ENCODE measurements at places on chromosomes 2 and 18.

DNA sequence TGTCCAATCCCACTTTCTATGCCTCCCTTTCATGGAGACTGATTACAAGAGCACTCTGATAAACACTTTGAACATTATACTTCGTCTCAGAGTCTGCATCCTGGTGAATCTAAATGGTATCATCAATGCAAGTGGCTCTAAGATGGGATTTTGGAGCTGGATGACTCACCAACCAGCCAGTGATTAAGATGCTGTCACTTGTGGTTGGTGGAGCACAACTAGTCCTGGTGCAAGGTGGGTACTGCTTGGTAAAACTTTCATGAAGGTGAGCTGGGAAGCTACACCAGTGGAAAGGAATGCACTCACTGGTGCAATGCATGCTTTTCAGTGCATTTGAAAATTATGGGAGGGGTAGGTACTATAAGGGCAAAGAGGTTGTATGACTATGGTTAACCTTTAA, 137.7 kb upstream of the TRIB2 start:
- DNase-seq, result no peak

DNA sequence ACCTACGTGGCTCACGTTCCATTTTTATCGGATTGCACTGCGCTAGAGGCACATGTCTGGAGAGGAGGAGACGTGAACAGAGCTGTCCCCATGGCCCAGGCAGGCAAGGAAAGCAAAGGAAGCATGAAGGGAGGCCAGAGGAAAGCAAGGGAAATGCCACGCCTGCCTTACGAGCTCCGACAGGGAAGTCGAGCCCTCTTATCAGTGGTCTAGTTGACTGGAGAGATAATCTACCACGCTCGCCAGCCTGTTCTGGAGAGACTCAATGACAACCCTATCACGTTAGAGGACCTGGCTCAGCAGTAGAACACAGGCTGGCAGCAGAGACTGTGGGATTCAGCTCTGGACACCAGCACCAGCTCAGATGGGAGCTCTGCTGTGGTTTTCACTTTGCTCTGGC, 202.6 kb upstream of the ID2 start:
- no peak for DNase-seq

DNA sequence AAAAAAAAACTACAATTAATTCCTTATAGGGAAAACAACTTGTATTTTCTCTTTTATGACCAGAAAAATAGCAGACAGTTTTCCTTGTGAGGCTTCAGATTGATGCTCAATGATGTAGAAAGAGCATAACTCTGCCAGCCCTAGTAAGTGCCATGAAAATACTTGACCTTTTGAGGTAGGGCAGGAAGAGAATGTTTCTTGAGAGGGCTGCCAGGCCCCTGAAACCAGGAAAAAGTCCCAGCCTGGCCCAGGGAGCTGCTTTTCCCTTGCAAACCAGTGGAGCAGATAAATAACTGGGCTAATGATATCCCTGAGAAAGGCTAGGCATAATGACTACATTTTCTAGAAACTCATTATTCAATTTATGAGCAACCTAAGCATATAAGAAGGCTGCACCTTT, 126.8 kb downstream of the SLC8A1 start:
- no peak for DNase-seq

DNA sequence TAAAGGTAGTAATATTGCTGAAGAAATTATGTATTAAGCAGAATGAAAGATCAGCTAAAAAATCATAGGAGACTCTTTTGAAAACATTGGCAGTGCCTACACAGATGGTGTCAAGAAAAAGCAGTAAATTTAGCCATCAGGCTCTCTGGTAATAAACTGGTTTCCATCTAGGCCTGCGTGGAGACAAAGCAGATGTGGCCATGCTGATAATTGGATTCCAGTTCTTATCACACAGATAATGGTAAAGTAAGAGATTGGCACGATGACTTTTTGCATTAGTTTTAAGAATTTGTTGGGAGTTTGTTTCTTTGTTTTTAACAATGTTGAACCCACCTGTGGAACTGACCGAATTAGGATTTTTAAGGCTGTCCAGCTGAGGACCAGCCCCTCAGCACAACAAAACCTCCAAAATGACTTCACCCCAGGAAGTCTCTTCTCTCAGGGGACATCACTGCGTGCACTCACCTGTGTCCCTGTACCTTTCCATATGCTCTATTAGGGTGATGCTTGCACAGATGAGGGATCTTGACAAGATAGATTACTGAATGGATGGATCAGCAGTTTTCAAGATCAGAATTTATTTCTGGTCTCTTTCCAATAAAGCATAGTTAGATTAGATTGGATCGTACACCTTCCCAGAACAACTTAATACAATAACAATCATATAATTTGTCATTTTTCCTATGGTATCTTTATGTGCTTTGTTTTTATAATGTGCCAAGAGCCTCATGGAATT, 69.1 kb upstream of the DNAJC10 start:
- DNase-seq, result no peak

GRCh38 chr18:63107171-63107845, 212.3 kb downstream of the BCL2 start:
- no peak for DNase-seq

DNA sequence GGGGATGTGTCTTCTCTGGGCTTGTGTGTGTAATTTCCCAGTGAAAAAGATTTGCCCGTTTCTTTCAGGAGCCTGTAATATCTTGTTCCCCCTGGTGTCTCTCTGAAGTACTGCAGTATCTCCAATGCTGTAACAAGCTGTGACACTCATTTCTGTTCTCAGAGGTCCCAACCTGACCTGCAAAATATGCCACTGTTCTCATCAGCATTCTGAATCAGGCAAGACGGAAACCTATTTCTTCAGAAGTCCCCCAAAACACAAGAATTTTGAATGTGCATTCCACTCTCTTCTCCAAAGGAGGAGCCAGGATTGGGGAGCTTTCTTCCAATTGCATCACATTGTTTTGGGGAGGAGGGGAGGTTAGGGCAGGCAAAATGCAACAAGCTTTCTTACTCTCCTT, 77.0 kb upstream of the CNGA3 start:
- DNase-seq, result no peak

- DNase-seq, result no peak
Observed at GRCh38 chr18:55243857-55244256, 284.6 kb upstream of the CCDC68 start.

- no peak for DNase-seq
Observed at GRCh38 chr2:153963256-153963655, 91.5 kb downstream of the GALNT13 start.

DNA sequence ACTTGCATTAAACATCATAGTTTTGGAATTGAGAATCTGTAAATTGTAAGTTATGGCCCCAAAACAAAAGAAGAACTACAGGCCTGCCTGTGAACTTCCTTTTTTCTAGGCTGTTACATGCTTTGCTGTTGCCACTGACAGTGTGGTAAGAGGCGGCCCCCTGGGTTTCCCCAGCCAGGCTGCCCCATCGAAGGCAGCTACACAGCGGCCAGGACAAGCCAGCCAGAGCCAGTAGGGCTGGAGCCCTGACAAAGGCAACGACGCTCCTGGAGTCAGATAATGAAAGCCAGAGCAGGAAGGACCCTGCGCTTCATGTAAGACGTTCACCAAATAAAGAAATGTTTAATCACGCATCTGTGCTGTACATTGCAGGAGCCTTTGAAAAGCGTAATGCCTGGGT, 55.0 kb downstream of the ANKRD44 start:
- DNase-seq, result peak; percentile 36

GRCh38 chr2:42101206-42102023, 53.6 kb downstream of the PKDCC start:
- no peak for DNase-seq

GRCh38 chr18:65994302-65994701, 243.5 kb downstream of the CDH7 start:
- DNase-seq, result no peak

DNA sequence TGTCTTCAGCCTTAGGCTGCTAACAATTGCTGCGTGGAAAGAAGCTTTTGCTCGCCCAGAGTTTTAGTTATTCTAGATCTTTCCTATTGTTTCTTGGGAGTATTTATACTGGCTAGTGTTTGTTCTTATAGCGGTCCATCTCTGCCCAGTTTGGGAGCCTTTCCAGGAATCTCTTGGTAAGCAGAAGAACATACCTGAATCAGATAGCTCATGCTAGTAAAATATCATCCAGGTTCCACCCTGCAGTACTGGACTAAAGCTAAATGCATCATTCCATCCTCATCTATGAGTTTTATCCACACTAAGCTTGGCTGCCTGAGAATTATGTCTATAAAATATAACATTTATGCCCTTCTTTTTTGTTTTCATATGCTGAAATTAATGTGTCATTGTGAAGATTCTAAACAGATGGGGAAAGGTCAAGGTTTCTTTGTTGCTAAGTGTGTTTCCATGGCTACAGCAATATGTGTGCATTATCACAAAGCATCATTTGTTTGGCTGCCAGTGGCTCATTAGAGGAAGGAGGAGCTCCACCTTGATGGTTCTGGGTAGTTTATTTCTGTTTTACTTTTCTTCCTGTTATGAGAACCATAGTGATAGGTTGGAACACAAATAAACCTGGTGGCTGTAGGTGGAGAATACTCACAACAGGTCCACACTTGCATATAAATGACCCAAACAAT, 182.8 kb downstream of the PIK3C3 start:
- no peak for DNase-seq

DNA sequence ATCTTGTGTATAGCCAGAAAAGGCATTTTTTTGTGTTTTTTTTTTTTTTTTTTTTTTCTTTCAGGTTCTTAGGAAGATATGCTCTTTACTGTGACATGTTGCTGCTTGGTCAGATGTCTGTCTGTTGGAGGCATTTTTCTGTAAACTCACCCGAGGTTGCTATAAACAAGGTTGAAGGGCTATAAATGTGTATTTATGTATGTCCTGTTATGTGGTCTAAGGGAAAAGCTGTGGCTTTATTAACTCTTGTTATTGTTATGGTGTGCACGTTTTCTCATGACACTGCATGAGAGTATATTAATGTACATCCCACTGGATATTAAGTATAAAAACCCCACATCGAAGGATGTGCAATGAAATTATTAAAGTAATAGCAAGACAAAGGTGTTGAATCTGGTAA, 102.0 kb downstream of the ZNF532 start:
- no peak for DNase-seq

- DNase-seq, result no peak
Observed at GRCh38 chr2:219823574-219823973, 196.1 kb downstream of the SLC4A3 start.

DNA sequence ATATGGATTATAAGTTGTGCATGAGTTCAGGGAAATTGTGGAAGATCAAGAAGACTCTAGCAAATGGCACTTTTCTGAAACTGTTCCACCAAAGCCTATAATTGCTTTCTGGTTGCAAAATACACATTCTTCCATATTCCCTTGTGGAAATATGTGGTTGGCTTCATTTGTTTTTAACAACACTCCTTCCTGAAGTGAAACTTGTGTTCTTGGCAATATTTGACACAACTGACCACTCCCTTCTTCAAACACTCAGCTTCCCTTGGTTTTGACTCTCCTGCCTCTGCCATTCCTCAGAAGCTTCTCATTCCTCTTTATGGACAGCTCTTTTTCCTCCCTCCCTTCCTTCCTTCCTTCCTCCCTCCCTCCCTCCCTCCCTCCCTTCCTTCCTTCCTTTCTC, 192.3 kb downstream of the PMAIP1 start:
- DNase-seq, result no peak

DNA sequence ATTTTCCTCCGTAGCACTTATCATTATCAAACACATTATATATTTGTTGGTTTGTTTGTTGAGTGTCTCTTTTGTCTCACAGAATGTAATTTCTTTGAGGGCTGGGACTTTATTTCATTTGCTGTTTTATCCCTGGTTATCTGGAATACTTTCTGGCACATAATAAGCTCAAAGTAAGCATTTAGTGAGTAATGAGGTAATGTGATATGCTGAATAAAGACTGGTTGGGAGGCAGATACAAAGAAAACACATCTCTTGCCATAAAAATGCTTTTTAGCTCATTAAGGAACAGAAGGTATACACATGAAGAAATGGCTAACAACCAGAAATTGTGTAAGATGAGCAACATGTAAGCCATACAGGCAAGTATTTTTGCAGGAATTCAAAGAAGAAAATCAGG, 1411.8 kb downstream of the LRP1B start:
- DNase-seq, result no peak

DNA sequence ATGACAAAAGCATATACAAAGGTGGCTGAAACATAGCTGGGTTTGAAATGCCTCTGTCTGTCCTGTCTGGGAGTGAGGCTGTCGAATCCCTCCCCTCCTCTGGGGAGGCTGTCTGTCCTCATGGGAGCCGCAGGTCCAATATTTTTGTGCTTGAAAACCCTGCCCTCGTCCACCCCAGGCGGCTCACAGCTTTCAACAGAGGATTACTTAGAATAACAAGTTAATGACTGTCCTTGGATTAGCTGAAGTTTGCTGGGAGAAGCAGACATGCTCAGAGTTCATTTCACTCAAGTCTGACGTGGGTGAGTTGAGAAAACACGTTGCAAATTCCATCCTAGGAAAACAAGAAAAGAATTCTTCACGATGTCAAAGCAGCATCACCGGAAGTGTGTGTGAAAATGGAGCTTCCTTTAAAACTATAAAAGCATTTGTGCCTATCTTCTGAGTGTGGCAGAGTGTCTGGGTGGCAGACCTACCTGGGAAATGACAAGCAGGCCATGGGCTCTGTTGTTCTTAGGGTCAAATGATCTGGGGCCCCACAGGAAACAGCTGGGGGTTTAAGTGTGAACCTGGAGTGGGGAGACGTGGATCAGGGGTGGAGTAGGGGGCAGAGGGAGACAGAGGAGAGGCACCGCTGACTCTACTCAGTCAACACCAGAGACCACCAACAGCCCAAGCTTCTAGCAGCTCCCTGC, 77.1 kb downstream of the DDX1 start:
- no peak for DNase-seq

DNA sequence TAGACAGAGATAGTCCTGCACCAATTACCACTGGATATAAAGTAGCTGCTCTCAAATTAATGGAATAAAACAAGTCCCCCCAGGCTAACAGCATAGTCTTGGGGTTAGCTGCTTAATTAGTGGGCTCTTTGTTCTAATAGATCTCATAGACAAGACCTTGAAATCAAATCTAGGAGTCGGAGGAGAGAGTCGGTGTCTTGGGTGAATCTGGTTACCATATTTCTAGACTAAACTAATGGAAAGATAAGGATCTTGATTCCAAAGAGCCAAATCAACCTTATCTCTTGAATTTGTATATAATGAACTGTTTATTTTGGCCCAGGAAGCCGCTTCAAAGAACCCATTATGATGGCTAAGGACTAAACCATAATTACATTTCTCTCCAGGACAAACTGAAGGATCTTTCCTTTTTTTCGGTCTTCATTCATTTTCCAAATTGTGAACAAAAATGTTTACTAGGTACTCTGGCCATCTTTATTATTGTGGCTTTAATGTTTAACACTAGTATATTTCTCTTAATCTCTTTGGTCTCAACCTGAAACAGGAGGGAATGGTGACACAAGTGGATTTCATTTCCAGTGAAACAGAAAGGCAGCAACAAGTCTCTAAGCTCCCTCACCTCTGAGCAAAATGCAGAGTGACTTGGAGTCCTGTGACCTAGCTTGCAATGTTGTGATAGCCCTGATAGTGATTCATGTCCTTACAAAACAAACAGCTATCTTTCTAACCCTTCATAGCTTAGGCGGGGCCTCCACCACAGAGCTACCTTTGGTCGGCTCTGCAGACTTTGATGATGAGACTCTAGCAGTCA, 137.9 kb upstream of the PARD3B start:
- DNase-seq, result no peak
